Aorta (tissue), 5 donors: ENCODE measurements at places on chromosomes 4 and X.

- DNase-seq: no peak
These were observed 21.9 kb downstream of the IL15 start for GRCh38 chr4:141658309-141658708.

DNA sequence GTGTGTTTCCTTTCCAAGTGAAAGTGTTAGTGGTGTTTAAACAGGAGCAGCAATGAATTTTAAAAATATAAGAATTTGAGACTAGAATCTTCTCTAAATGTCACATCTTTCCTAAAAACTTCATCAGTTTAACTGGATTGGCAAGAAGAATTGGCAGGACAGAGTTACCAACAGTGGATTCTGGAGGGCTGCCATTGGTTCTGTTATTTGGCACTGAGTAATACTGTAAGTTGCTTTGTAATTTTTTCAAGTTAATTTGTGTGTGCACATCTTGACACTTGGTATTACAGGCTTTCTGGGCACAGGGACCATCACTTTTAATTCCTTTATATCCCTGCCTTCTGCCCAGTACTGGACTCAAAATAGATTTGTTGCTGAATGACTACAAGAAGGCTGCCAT is 4.5 kb upstream of the GPRIN3 start:
- DNase-seq: no peak

- no peak for DNase-seq
These were observed 16.0 kb downstream of the PRDM8 start for GRCh38 chr4:80213117-80213815.

DNA sequence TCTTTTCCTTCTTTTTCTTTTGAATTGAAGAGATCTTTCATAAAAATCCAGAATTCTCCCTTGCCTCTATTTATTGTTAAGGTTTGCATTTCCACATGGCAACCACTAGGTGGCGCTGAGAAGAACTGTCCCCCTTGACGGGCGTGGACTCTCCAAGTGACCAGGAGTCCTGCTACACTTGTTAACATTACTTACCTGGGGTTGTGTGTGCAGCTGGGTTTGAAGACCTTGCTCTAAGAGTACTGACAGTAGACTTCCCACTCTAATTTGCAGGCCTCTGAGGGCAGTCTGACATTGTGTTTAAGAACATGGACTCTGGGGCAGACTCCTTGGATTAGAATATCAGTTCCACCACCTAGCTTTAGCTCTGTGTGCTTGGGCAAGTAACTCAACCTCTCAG is 52.8 kb downstream of the GPRIN3 start:
- DNase-seq: no peak

DNA sequence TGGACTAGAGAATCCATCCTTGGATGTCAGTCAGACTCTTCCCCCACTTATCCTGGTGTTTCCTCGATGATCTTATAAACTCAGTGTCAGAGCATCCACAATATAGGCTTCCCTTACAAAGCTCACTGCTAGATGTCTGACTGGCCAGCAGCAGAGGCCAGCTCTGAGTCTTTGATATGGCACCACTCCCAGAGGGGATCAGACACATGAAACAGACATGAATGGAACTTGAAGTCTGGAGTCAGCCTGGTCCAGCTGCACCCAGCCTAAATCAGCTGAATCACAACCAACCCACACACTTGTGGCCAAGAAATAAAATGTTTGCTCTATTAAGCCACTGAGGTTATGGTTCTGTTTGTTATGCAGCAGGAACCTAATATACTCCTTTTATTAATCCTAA is 129.6 kb upstream of the MED14 start:
- DNase-seq: no peak
